ENCODE measurements at places on chromosomes 7 and 10.

GRCh38 chr7:91628742-91629141 is 251.8 kb downstream of the MTERF1 start:
- no peak for DNase-seq

GRCh38 chr10:117360994-117361667 is 14.1 kb downstream of the PDZD8 start:
- no peak for DNase-seq

DNA sequence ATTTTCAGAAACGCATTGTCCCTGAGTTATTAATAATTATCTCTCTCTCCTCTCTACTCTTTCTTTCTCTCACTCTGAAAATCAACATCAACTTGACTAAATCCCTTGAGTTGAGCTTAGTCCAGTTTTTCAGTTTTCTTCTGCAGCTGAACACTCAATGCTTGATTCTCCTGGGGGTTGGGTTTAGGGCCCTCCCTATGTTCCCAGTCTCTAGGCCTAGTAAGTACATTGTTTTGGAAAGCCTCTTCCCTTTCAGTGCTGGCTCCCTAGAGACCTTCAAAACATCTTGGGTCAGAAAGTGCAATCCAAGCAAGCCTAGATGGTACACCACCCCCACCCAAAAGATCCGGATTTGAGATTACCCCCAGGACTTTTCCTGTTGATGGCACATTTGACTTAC is 488.5 kb downstream of the LRMDA start:
- no peak for DNase-seq

- no peak for DNase-seq
These were observed 95.1 kb downstream of the LSMEM1 start for GRCh38 chr7:112575864-112576263.

DNA sequence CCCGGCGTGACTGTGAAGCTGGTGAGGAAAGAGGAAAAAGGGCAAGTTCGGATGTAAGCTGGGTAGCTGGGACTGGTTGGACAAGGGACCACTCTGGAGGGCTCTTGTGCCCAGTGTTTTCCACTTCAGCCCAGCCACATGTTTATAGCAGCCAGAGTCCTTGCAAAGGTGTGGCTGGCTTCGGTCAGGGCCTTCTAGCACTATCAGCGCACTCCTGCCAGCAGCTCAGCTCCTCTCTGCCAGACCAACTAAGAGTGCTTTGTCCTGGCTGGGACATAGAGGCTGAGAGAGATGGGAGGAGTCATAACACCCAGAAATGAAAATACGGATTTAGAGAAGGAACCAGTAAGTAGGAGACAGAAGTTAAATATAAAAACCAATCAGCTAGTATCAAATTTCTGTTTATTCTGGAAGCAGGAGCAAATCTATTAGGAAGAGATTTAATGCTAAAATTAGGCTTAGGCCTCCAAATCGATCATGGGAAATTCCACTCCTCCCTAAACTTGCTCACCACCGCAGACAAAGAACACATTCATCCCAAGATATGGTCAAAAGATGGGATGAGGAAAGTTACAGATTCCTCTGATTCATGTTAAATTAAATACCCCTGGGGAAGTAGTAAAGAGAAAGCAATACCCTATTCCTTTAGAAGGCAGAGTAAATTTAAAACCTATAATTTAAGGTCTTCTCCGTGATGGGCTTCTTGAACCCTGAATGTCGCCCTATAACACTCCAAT is 135.0 kb downstream of the RALA start:
- DNase-seq = no peak

GRCh38 chr7:124349443-124349842 is 316.6 kb upstream of the TMEM229A start:
- DNase-seq = no peak

DNA sequence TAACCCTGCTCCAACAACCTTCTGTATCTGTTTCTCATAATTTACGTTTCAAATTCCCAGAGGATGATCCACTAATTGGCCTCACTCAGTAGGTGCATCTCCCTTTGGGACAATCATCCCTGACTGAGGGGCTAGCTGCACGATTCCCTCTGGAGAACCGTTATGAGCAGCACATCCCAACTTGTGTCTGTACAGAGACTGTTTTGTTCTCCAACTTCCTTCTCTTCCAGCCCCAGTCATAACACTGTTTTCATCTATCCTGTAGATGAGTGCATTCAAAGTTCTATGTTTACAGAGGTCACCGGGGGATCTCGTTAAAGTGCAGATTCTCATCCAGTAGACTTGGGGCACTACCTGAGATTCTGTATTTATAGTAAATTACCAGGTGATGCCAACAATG is 187.2 kb downstream of the REEP3 start:
- DNase-seq = no peak

GRCh38 chr7:20506175-20506574 is 109.3 kb upstream of the ABCB5 start:
- no peak for DNase-seq

- peak; percentile 9 for DNase-seq
These were observed 148.0 kb downstream of the SNX10 start for GRCh38 chr7:26439521-26440232.

DNA sequence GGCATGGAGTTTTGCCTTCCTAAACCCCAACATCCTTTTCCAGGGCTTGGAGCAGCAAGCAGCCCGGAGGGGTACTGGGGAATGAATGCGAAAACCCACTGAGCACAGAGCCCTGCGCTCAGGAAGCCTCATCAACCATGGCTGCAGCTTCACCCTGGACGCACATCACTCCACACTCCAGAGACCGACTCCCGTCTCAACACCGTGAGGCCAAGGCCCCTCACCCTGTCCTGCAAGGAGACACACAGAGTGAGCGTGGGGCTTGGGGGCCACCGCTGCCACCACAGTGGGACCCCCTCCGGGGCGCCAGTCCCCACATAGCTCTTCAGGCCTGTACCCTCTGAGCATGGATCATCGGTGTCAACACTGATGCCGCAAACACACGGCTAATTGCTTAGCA is 41.9 kb downstream of the DPYSL4 start:
- no peak for DNase-seq

DNA sequence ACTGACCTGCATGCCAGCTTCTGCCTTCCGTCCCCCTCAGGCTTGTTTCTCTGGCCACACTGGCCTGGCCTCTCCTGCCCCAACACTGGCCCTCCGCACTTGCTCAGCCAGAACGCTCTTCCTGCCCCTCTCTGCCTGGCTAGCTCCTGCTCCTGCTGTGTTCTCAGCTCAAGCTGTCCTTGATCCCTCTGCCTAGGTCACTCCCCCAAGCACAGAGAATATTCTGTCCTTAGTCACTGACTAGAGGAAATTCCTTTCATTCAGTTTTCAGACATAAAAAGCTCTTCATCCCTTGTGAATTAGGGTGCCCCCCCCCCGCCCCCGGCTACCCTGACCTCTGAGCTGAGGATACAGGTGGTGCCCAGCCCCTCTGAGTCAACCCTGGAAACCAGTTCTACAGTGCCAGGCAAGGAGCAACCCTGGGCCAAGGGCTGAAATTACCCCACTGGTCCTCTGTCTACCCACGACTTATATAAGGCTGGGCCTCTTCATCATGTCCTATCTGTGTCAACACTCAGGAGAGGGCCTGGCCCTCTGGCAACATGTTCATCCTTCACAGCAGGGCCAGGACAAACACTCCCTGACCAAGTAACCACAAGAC is 6.6 kb upstream of the SGPL1 start:
- DNase-seq = no peak

GRCh38 chr7:34260279-34260678 is 354.9 kb downstream of the BMPER start:
- DNase-seq = no peak

Data from NCI-H446 treated with DMSO at 0.1 percent for 48 hours (cell line).